ENCODE measurements at places on chromosomes 3 and 15.

DNA sequence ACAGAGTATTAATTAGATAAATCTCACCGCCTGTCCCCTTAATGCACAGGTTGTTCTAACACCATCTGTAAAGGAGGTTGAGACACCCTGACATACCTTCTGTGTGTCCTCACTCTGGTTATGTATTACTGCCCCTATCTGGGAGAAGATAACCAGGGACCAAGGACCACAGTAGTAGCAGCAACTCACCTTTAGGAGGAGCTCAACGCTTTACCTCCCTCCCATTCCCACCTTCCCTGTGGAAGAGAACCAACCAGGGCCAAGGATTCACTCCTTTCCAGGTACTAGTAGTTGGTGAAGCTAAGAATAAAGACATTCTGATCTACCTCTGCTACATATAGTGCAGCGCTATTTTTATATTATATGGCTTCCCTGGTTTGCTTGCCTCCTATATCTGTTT is 232.6 kb downstream of the MEX3B start:
- no peak for DNase-seq

DNA sequence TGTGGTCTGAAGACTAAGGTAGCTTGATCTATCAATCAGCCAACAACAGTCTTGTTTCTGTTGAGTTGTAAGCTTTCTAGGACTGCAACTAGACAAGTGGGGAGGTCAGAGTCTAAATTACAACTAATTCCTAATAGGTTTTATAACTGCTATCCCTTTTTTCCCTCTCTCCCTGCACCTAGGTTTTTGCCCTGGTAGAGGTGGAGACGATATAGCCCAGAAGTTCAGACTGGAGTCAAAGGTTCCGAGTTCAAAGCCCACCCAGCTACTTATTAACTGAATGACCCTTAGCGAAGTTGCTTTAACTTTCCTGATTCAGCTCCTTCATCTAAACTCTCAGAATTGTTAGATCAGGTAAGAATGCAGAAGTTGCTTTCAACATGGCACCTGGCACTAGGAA is 100.6 kb downstream of the IGF2BP2 start:
- no peak for DNase-seq

- no peak for DNase-seq
Observed at GRCh38 chr3:101784855-101785613, 6.0 kb downstream of the NXPE3 start.

DNA sequence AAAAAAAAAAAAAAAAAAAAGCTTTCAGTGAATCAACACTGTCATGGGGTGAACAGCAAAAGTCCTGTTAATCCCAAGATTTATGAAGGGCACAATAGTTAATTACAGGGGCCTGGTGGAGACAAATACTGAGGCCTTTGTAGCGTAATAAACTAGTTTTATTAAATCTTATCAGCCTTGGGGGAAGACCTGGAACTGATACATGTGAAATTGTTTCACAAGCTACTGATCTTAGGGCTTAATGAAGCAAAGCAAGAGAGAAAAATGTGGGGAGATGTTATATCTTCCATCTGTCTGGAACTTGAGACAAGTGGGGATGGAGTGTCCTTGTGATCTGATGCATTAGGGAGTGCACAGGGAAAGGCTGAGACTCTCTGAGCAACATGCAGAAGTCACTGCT is 47.9 kb upstream of the OSBPL11 start:
- no peak for DNase-seq

- DNase-seq = no peak
Observed at GRCh38 chr3:138124706-138125355, 7.4 kb downstream of the A4GNT start.

DNA sequence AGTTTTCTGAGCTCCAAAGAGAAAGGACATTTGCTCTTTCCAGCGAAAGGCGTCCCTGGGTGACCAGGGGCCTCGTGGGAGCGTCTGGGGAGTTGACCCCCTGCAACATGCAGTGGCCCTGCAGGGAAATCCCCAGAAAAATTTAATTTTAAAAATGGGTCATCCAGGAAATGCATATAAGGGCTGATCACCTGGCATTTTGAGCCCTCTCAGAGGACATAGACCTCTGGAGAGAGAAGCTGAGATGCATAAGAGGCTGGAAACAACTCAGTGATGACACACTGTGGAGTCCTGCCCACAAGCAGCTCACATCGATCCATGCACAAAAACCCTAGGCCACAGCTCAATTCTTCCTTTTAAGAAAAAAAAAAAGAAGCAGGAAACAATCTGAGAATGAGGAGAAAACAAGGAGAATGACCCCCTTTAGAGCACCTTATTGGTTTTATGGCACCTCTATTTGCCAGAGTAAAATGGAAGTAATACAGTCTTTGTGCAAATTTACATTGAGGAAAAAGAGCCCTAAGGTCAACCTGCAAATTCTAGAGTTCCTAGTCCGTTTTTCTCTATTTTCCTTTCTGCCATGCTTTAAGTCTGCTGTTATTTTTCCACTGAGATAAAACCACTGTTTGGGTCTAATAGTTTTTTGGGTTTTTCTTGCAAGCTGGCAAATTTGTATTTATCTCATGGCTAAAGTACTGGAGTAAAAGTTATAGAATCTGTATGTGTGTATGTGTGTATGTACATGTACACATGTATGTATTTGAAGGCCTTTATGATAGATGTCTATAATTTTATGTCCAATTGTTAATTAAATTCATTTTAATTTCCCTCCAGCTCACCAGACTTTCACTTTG is 6.9 kb upstream of the BDH1 start:
- no peak for DNase-seq

DNA sequence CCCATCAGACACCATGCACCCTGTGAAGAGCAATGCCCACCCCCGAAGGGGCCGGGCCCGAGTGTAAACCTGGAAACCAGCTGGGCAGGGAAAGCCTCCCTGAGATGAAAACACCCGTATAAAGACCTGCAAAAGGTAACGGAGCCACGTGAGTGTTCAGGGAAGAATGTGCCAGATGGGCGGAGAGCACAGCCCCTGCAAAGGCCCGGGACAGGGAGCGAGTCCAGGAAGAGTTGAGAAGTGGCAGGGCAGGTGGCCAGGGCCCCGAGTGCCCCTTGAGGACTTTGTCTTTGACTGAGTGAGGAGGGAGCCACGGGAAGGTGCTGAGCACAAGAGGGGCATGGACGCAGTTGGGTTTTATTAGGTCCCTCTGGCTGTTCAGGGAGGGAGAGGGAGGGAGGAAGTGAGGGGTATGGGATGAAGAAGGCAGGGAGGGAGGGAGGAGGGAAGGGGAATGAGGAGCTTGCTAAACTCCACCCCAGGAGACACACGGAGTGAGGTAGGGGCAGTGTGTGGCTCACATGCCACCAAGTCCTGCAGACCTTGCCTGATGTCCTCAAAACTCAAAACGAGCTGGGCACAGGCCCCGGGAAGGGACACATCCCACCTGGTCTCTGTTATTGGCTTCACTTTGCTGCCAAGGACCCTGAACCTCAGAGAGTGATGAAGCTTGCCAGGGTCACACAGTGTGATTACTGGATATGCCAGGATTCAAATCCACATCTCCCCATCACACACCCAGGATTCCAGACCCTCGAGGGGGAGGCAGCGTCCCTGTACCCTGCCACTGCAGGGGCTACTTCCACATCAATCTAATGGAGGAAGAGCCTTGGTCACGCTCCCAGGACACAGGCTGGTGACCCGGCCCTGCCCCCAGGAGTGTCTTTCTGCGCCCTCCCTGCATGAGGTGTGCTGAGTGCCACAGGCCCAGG is 49.1 kb upstream of the IQSEC1 start:
- DNase-seq = no peak

All from AG09319 (cell line).